ENCODE measurements at places on chromosomes 3 and 15.

DNA sequence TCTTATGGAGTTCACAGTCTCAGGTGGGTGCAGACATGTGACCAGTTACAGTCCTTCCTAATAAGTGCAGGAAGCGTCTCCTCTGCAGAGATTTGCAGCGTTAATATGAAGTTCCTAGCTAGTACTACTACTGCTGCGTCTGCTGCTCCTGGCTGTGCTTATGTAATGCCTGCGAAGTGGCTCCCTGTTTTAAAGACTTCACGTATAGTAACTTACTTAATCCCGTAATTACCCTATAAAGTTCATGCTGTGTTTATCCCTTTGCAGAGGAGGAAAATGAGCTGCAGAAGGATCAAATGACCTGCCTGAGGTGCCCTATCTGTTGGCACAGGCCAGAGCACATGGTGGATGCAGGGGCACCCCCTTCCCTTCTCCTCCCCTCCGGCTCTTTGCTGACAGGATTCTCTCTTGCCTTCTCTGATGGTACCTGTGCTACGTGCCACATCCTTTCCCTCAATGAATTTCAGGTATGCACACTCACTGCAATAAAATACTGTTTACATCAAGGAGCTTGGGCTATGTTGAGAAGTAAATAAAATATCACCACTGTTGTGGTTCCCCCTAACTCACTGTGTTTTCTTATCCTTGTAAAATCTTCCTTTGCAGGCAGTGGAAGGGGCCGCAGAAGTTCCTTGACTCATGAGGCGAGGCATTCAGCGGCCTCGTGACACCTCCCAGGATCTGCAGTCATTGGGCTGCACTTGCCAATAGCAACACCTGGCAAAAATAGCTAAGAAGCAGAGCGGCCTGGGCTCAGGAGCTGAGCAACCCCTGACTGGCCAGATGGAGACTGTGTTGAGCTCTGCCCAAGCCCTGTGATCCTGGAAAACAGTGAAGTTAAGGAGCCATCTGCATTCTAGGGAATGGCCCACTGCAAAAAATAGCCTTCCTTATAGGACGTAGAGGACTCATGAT, 188.9 kb upstream of the ATP10A start:
- DNase-seq: no peak

DNA sequence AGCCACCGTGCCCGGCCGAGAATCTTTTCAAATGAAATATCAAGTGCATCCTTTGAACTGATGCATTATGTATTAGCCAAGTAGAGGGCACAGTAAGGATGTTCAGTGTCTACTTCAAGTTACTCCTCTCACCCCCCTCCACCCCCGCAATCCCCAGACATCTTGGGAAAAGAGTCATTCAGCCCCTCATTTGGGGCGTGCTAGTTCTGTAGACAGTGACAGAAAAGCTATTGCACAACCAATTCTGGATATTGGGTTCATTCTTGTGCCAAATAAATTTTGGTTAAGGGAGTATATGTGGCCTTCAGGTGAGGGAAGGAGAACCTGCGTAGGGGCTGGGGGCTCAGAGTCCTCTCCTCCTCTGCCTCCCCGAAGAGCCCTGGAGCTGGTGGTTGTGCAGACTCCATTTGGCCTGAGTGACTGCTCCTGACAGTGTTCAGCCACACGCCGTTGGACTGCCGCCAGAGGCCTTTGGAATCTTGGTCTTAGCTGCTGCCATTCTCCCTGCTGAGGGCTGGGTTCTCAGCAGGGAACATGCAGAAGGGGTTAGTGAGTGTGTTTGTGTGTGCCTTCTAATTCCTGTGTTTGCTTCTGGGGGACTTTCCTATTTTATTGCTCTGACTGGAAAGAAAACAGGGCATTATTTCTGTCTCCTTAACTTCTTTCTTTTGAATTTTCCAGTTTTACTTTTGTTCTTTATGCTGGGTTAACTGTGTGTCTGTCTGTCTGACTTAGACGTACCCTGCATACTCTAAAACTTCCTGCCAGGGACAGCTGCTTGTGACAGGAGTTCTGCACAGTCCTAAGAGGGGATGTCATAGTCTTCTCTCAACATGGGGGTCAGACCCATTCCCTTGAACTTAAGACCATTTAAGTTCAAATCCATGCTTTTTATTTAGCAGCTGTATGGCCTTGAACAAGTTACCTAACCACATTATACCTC, 21.0 kb downstream of the RARB start:
- no peak for DNase-seq

GRCh38 chr3:46406443-46406787, 451 bp downstream of the CCR5AS start:
- DNase-seq: no peak

GRCh38 chr15:62927836-62928235, 114.7 kb upstream of the TPM1 start:
- no peak for DNase-seq
